ENCODE measurements at places on chromosomes 13 and 19. TPM values are rescaled to one million over a fixed set of nuclear protein-coding genes. Genes with fewer than 3 reads are reported as not detected.

The SELENOW gene
- total RNA-seq: 151 TPM

The ZNF682 gene
- total RNA-seq: 14.2 TPM

The APOC4 gene
- total RNA-seq: not detected

The LAMP1 gene
- total RNA-seq: 48.3 TPM

The IFNL1 gene
- not detected for total RNA-seq

The SYT5 gene
- 15.6 TPM for total RNA-seq

The FCAR gene
- total RNA-seq: 0.54 TPM

The PRRG2 gene
- 0.45 TPM for total RNA-seq

The NLRP11 gene
- 0.27 TPM for total RNA-seq

The PRR20A gene
- not detected for total RNA-seq

The OR7C1 gene
- not detected for total RNA-seq

The FFAR1 gene
- not detected for total RNA-seq

The KLC3 gene
- 1.1 TPM for total RNA-seq

The TEX29 gene
- 0.45 TPM for total RNA-seq

The C13orf42 gene
- not detected for total RNA-seq

The PEAK3 gene
- not detected for total RNA-seq

The HCST gene
- not detected for total RNA-seq

- DNase-seq: no peak
Measured at GRCh38 chr19:31894451-31894850, 451.0 kb upstream of the ZNF507 start.

DNA sequence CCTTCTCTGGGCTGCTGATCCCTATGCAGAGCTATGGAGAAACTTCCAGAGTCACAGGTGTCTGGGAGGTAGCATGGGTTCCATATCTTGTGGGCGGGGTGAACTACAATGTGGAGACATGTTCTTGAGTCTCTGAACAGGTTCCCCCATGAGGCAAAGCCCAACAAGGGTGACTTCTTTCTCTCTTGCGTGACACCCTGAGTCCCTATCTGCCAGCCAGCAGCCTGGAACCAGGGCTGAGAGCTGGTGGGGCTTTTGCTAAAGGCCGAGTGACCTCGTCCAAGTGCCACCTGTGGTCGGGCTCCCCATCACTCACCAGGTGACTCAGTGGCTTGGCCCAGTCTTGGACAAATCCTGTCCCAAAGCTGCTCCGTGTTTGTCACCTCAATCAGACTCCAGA lies 88.0 kb upstream of the ZNF536 start:
- DNase-seq: no peak

DNA sequence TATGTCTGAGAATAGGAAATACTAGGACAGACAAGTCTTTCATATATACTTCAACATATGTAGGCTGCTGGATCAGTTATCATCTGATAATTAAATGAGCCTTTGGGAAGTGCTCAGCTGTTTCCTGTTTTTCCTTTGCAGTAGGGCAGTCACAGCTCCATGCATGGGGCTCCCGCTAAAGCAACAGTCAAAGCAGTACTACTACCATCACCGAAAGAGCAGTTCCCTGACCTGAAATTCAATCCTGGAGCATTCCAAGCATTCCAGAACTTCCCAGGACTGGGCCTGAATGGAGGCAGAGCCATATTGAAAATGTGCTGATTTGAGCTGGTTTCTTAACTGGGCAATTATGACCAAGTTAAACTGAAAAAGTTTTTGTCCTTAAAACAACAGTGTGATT lies 20.5 kb downstream of the MICU2 start:
- DNase-seq: no peak

DNA sequence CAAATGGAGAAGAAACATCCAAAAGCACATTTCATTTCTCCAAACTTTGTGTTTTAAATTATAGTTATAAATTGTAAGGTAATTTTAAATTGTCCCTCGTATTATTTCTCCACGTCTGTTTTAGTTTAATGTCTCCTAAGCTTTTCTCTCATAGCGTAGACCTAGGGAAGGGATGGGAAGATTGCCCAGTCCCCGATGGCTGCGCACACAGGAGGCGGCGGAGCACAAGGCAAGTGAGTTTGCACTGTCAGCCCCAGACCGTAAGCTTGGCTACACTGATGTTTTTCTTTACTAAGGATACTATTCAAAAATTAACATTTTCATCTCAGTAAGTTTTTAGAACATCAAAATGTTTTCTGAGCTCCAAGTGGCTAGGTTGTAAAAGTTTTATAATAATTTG lies 72.3 kb downstream of the GPR12 start:
- peak; percentile 33 for DNase-seq

GRCh38 chr13:21625366-21625765 lies 21.4 kb upstream of the MICU2 start:
- peak; percentile 39 for DNase-seq

- DNase-seq: no peak
Measured at GRCh38 chr13:49042476-49042875, 66.8 kb downstream of the FNDC3A start.

- no peak for DNase-seq
Measured at GRCh38 chr19:18282021-18282787, 782 bp upstream of the JUND start.

GRCh38 chr13:44403461-44404056 lies 29.9 kb downstream of the SERP2 start:
- DNase-seq: peak; percentile 39

GRCh38 chr13:32233062-32233461 lies 82.1 kb downstream of the ZAR1L start:
- no peak for DNase-seq

GRCh38 chr19:29528946-29529645 lies 3.3 kb downstream of the VSTM2B start:
- peak; percentile 42 for DNase-seq

- no peak for DNase-seq
Measured at GRCh38 chr13:98459171-98459681, 117.7 kb downstream of the STK24 start.

DNA sequence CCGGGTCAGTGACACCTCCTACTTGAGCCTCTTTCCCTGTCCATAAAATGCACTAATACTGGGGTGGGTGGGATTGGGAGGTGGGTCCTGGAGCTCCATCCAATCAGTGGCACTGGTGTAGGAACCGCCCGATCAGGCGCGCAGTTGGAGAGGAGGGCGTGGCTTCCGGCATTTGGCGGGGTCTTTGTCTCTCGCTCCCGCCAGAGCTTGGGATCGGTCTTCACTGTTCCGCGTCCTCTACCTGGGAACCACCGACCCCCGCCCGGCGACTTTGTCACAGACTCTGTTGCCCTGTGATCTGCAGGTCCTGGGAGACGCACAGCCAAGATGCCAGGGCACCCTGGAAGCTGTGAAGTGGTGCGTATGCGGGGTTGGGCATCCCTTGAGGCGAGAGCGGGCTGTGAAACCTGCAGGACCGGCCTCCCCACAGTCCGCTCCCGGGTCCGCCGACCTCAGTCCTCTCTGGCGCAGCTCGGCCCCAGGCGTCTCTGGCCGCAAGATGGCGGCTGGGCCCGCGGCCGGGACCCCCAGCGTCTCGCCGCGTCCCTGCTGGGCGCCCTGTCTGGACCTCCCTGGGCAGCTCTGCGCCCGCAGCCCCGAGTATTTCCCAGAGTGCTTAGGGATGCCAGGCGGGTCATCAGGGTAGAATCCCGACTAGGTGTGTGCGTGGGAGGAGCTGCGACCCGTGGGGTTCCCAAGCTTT lies 41.6 kb upstream of the ZNF730 start:
- peak; percentile 28 for DNase-seq

GRCh38 chr19:8566855-8567254 lies 10.4 kb downstream of the MYO1F start:
- DNase-seq: no peak

GRCh38 chr19:18029617-18030338 lies 21.8 kb downstream of the ARRDC2 start:
- DNase-seq: no peak

DNA sequence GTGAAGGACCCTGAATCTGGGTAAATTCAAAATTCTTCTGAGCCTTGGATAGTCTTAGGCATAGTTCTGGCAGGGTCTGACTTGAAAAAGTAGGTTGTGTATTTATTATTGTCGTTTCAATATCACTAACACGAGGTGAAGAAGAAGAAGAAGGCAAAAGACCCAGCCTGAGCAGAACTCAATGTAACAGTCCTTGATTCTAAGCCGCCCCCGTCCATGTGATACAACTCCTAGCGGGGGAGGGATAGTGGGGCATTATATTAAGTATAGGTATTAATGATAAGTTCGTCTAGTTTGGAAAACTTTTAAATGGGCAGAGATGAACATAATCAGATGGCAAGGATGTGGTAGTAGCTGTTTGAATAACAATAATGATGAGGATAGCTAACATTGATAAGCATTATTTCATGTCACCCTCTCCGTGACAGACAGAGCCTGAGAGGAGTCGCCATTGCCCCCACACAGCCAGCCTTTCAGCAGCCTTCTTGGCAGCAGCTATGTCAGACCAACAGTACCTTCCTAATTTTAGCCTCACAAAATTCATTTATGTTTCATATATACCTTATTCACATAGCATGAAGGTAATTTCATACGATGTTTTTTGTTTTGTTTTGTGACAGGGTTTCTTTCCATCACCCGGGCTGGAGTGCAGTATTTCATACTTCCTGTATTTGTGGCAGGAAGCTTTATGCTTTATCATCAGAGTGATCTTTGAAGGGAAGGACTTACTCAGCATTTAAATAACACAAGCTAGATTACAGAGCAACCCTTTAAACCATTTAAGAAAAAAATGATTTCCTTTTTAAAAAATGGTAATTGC lies 64.4 kb upstream of the NPAS1 start:
- DNase-seq: no peak

- DNase-seq: no peak
Measured at GRCh38 chr13:94218537-94218936, 260.9 kb downstream of the DCT start.

DNA sequence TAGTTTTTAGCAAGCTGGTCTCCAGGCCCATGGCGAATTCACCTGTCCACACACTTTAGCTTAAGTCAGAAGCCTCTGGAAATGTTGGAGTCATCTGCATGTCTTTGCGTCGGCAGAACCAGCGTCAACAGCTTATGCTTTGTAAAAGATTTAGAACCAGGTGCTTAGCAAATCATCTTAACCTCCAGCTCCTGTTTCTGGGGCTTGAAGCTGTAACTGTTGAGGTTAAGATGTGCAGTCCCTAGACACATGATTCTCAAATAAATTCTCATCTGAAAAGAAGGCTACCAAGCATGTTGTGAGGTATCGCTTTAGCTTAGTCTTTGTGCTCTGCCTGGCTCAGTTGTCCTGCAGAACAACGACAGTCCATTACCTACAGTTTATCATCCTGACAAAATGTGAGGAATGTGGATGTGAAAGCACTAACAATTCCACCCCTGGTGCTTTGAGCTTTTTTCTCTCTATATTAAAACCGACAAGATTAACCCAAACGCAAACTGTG lies 4.4 kb downstream of the EFNB2 start:
- DNase-seq: no peak

GRCh38 chr13:31807090-31807541 lies 67.8 kb downstream of the RXFP2 start:
- DNase-seq: no peak

- no peak for DNase-seq
Measured at GRCh38 chr13:71448080-71448630, 418.8 kb downstream of the DACH1 start.

GRCh38 chr13:48178126-48178525 lies 54.9 kb upstream of the ITM2B start:
- DNase-seq: no peak

DNA sequence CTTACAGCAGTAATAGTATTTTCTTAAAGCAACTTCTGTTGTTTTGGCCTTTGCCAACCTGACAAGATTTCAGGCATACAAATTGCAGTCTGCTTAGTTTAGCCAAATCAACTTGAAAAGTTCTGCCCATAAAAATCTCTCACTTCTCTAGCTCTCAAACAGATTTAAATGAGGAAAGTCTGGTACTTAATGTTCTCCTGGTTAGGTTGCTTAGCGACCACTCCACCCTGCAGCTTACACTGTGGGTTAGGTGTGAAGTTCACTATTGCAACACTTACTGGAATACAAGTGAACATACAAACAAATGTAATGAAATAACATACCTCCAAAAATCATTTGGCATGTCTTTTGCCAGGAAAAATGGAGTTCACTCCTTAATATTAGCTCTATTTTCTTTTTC lies 178.7 kb upstream of the PCDH9 start:
- DNase-seq: no peak

- DNase-seq: no peak
Measured at GRCh38 chr13:112754281-112755025, 64.6 kb downstream of the ATP11A start.

Measured in cerebellum (tissue), 4 donors.